ENCODE measurements at places on chromosomes 12 and 14. TPM values are rescaled to one million over a fixed set of nuclear protein-coding genes. Genes with fewer than 3 reads are reported as not detected.

The LGR5 gene
- not detected for total RNA-seq

The IL23A gene
- total RNA-seq = 36.9 TPM

The KIF26A gene
- 0.26 TPM for total RNA-seq

The NGB gene
- not detected for total RNA-seq

The DDX11 gene
- 161 TPM for total RNA-seq

The WNT1 gene
- total RNA-seq = not detected

The DPY19L2 gene
- 0.61 TPM for total RNA-seq

The SYNDIG1L gene
- not detected for total RNA-seq

The FIGNL2 gene
- total RNA-seq = 0.33 TPM

The SMIM41 gene
- 0.19 TPM for total RNA-seq

The ARG2 gene
- 4.7 TPM for total RNA-seq
